ENCODE measurements at places on chromosomes 2 and 18.

- DNase-seq, result no peak
Measured at GRCh38 chr2:235596272-235596671, 102.4 kb downstream of the AGAP1 start.

- DNase-seq, result no peak
Measured at GRCh38 chr2:85162746-85163301, 29.6 kb downstream of the TCF7L1 start.

DNA sequence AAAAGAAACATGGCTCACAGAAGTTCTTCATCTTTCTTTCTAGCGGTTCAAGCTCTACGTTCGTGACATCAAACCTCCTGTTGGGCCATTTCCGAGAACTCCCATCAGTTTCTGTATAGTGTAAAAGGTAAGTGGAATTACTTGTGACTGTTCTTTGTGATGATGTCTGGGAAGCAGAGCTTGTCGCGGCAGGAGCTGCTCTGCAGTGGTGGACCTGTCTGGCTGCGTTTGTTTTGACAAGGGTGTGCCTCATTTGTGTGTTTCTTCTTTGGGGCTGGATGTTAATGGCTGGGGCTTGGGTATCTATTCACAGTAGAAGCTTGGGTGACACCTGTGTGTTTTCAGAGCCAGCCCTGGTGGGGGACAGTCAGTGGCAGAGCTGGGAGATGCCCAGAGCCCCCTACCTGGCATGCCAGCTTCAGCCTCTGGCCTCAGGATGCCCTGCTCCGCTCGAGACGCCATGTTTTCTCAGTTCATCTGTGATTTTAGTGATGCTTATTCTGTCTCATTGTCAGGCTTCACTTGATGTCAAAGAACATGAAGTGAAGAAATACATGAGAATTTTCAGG lies 59.6 kb downstream of the LDLRAD4 start:
- DNase-seq, result no peak

- DNase-seq, result no peak
Measured at GRCh38 chr2:148726228-148726627, 81.7 kb downstream of the EPC2 start.

DNA sequence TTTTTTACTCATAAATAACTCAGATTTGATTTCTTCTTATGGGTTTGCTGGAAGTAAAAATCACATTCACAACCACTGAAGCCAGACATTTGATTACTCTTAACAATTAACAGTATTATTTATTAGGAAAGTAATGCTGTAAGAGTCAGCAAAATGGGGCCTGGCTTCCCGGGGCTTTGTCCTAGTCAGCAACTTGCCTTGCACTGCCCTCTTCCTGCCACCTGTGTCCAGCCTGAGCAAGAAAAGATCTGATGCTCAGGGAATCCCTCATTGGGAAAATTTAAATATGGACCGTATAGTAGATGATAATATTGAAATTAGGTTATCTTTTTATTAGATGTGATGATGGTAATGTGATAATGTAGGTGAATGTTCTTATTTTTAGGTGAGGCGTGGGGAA lies 30.8 kb upstream of the ACYP2 start:
- no peak for DNase-seq

- no peak for DNase-seq
Measured at GRCh38 chr18:79958981-79959380, 5.5 kb upstream of the HSBP1L1 start.

DNA sequence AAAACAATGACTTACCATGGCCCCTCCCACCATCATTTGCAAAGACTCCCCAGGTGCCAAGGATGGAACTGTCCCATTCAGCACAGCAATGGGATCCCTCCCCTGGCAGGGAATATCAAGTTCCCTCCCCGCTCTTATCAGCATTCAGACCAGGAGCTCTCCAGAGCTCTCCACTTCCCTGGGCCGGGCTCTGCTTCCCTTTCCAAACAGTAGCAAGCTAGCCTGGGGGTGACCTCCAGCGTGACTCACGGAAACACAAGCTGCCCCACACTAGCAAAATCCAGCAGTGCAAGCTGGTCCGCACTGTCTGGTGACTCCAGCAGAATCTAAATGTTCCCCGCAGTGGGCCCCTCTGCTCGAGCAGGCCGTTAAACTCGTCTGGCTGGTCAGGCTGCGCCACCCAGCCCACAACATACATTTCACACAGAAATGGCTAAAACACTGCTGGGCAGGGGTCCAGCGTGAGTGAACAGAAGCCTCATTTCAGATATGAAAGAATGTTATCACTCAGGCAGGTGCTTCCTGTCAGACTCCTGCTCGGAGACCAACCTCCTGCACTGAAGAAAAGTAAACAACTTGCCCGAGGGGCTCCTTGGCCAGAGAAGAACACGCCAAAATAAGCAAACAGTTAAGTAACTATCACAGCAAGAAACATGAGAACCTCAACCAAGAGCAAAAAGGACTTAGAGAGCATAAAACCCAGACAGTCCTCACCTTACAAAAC lies 33.9 kb downstream of the STAT1 start:
- no peak for DNase-seq

DNA sequence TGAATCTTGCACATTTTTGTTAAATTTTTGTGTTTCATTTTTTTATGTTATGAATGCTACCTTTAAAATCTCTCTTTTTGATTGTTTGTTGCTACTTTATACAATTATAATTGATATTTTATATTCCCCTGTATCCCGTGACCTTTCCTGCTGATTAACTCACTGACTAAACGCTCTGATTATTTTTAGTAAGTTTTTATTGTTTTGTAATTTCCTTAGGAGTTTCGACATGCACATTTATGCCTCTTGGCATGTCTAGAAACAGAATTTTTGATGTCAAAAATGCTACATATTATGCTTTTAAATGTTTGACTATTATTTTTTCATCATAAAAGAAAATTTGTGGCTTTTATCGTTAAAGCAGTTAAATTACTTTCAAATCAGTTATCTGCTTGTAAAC lies 1131.6 kb upstream of the TMEFF2 start:
- DNase-seq, result no peak

- DNase-seq, result no peak
Measured at GRCh38 chr2:142076317-142076716, 54.5 kb downstream of the LRP1B start.

GRCh38 chr18:14971461-14972185 lies 223.7 kb downstream of the ANKRD30B start:
- DNase-seq, result peak; percentile 19

DNA sequence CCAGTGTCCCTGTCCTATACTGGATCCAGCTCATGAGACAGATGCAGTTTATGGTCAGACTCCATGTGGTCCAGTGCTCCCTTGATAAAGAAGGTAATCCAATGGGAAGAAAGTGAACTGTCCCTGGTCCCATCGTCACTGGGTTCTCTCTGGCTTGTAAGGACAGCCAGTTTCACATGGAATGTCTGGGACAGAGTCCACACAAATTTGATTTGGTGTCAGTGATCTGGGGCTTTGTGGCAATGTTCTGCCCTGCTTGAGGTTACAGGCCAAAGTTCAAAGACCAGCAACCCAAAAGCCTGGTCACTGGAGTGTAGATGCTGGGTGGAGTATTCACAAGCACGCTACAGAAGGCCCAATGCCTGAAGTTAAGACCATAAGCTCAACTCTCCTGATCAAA lies 22.2 kb upstream of the FHL2 start:
- DNase-seq, result no peak

GRCh38 chr2:67604360-67604759 lies 207.2 kb downstream of the ETAA1 start:
- no peak for DNase-seq

- DNase-seq, result no peak
Measured at GRCh38 chr18:46915800-46916550, 1.3 kb downstream of the PIAS2 start.

GRCh38 chr2:5409898-5410381 lies 282.2 kb upstream of the SOX11 start:
- DNase-seq, result no peak

DNA sequence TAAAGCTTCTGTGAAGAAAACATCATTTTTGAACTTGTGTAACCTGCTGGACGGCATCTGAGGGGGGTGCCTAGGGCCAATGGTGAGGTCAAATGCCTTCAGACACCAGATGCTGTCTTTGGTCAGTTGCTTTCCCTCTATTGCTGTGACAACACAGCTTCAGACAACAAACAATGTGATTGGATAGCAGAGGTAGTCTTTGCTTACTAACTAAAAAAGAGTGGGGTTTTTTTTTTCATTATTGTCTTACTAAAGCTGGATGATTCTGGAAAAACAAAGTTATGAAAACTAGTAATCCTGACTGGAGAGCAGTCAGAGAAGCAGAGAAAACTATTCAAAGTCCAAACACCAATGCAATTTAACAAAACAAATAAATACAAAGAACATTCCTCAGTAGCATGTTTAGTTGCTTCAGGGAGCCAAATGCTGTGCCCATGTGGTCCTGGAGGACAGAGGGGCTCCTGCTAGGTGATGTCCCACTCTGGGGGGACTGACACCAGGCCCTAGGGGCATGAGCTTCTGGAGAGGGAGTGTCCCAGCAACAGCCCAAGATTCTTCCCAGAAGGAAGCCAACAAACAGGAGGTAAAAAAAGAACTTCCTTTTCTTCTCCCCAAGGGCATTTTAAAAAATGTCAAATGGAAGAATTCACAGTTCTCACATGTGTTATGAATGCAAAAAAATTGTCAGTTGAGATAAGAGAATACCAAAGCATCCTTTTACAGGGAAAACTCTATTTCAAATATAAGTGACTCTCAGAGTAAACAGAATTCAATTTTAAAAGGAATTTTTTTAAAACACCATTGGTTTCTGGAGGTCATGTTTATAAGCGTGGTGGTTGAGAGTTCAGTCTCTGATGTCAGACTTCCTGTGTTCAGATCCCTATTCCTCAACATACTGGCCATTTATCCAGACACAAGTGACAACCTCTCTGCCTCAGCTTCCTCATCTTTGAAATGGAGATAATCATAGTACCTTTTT lies 181.1 kb upstream of the PGAP1 start:
- peak; percentile 42 for DNase-seq

GRCh38 chr2:141940709-141941108 lies 190.1 kb downstream of the LRP1B start:
- DNase-seq, result no peak

- no peak for DNase-seq
Measured at GRCh38 chr18:74496508-74497323, 553 bp downstream of the CNDP2 start.

DNA sequence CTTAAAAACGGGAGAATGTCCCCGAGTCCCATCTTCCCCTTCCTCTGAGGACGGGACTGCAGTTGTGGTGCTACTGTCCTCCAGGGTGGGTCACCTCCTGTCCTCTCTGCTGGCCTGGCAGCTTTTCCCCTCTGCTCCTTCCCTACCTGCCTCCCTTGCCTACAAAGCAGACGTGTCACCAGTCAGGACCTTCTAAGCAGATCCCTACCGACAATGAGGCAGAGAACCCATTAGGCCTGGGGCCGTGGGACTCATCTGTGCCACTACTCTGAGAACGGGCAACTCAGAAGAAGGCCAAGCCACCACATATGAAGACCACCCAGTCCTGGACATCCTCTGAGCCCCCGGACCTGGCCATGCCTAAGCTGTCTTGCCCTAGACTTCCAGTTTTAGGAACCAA lies 103.0 kb upstream of the TEX51 start:
- DNase-seq, result no peak

DNA sequence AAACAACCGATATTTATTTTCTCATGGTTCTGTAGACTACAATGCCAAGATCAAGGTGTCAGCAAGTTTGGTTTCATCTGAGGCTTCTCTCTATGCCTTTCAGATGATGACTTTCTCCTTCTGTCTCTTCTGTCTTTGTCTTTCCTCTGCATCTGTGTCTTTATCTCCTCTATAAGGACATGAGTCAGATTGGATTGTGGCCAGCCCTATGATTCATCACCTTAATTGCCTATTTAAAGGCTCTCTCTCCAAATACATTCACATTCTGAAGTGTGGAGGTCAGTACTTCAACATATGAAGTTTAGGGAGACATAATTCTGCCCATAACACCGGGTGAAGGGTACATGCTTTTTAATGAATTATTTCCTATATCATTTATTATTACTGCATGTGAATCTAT lies 71.2 kb upstream of the CNTNAP5 start:
- DNase-seq, result peak; percentile 41

GRCh38 chr2:129334696-129335410 lies 644.6 kb upstream of the RAB6C start:
- DNase-seq, result no peak

Measured in COLO829 (cell line).